NCI-H345 (cell line): ENCODE measurements at places on chromosomes 6 and 20.

GRCh38 chr20:59825944-59826759 lies 107.3 kb downstream of the SYCP2 start:
- peak; percentile 73 for DNase-seq

- DNase-seq: no peak
Observed at GRCh38 chr20:2387580-2387979, 6.9 kb downstream of the TGM6 start.

DNA sequence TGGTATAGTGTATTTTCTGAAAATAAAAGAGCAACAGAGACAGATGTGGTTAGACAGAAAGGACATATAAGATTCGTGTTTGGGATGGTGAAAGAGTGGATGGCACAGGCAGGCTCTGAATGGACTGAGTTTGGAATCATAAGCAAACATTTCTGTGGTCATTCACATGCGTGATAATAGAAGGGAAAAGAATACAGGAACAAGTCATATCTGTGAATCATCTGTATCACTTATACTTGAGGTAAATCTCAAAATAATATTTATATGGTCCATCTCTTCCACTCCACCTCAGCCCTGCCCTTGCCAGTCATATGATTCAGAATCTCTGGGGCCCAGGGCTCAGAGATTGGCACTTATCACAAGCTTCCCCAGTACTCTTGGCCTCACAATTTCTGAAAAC lies 535.1 kb downstream of the BCKDHB start:
- DNase-seq: no peak

GRCh38 chr20:38091441-38092216 lies 58.1 kb downstream of the RPRD1B start:
- DNase-seq: no peak

GRCh38 chr20:63027221-63027921 lies 20.6 kb upstream of the BHLHE23 start:
- no peak for DNase-seq

- no peak for DNase-seq
Observed at GRCh38 chr6:157717340-157717748, 105.7 kb upstream of the SNX9 start.

DNA sequence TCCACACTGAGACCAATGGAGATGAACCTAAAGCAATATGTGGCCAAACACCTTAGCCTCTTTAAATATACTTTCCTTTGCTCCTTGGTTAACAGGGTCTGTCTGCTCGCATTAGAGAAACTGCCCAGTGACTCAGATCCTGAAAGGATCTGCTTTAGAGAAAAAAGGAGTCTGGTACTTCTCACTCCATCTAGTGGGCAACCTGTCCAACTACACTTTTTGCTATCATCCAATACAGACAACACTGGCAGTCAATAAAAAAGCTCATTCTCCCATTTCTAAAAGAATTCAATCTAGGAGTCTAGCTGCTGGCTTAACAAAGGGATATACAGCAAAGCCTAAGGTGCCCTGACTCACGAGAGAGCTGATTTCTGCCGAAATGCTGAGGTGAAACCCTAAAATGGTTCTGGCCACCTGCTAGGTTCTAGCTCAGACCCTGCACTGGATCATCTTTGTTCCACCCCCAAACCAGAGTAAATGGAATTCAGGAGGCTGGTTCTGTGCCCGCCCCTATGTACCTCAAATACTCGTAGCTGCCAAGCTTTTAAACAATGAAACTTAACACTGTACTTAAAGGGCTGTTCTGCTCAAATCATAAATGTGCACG lies 11.5 kb downstream of the GNL1 start:
- peak; percentile 25 for DNase-seq

DNA sequence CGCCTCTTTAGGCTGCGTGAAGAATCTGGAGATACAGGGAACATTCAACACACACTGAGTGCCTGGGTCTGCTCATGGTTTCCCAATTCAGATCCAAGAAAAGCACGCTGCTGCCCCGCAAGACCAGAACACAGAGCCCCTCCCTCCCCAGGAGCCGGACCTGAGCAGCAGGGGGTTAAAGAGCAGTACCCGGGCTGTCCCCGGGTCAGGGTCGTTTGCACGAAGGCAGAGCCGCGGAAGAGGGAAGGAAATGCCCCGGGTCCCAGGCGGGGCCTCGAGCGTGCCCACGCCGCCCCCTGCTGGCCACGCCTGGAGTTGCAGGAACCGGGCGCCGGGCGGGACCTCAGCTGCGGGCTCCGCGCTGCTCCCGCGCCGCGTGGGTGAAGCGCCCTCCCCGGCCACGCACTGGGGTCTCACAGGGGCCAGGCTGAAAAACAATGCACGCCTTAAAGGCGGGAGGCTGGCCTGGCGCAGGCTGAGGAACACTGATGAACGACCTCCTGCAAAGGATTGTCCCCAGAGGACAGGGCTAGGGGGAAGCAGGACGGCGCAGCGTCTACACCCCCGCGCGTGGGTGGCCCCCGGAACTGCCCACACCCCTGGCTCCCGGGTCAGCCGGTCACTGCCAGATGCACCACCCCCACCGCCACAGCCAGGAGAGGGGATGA lies 48.9 kb downstream of the ANKRD60 start:
- peak; percentile 2 for DNase-seq

- no peak for DNase-seq
Observed at GRCh38 chr6:167665698-167666330, 160.9 kb upstream of the AFDN start.

- DNase-seq: no peak
Observed at GRCh38 chr6:140731741-140732140, 1357.3 kb upstream of the CITED2 start.

DNA sequence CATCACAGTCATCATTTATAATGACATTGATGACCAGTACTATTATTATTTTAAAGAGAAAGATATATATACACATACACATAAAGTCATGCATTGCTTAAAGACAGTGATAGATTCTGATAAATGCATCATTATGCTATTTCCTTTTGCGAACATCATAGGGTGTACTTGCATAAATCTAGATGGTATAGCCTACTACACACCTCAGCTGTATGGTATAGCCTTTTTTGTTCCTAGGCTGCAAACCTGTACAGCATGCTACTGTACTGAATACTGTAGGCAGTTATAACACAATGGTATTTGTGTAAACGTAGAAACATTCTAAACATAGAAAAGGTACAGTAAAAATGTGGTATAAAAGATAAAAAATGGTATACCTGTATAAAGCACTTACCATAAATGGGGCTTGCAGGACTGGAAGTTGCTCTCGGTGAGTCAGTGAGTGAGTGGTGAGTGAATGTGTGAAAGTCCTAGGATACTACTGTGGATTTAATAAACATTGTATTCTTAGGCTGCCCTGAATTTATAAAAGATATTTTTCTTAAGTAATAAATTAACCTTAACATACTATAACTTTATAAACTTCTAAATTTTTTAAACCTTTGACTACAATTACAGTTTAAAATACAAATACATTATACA lies 23.9 kb downstream of the QKI start:
- DNase-seq: no peak

DNA sequence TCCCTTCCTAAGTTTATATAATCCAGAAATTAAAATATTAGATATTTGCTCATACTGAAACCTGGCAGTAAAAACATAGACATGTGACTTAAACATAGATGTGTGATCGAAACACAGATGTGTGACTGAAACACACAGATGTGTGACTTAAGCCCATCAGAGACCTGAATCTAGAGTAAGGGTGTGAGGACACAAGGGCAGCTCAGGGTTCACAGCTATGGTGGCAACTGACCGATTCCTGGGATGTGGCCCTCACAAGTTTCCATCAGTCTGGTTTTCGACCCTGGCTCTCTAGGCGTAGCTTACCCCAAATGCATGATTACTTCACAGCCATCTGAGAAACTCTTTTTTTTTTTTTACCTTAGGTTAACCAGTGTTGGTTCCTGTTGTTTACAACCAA lies 137.0 kb downstream of the NRN1 start:
- DNase-seq: no peak

GRCh38 chr6:44307217-44307616 lies 5.9 kb downstream of the AARS2 start:
- DNase-seq: no peak

DNA sequence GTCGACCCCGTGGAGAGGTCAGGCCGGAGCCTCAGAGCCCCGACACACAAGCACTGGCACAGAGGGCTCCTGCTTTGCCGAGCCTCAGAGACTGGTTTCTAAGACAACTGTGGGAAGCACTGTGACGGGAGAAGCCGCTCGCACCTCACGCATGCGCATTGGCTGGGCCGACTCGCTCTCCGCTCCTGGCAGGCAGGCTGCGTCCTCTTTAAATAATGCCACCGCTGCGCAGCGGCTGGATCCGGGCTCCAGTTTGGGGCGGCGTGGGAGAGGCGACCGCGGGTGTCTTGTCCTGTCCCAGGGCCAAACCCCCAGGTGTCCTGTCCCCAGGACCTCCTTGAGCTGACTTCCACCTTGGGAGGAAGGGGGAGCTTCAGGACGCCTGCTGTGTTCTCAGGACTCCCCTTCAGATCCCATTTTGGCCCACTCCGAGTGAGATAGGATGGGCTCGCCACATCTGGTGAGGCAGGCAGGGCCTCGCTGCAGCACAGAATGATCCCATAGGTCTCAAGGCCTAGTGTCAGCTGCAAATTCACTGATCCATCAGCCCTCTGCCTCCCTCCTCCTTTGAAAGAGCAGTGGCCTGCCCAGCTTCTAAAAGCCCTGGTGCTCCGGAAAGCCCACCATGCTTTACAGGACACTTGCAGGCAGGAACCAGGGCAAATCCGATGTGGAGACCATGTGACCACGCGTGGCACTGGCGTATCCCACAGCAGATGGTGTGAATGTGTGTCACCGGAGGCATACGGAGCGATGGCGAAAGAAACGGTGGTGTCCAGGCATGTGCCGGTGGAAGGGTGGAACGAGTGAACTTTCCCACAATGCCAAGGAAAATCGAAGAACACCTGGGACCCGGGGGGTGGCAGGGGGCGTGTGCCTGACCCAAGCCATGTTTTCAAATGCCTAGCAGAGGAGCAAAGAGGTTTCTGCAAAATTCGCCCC lies 169.3 kb upstream of the ZNF337 start:
- DNase-seq: peak; percentile 77

GRCh38 chr20:8386991-8387390 lies 254.9 kb downstream of the PLCB1 start:
- DNase-seq: no peak

DNA sequence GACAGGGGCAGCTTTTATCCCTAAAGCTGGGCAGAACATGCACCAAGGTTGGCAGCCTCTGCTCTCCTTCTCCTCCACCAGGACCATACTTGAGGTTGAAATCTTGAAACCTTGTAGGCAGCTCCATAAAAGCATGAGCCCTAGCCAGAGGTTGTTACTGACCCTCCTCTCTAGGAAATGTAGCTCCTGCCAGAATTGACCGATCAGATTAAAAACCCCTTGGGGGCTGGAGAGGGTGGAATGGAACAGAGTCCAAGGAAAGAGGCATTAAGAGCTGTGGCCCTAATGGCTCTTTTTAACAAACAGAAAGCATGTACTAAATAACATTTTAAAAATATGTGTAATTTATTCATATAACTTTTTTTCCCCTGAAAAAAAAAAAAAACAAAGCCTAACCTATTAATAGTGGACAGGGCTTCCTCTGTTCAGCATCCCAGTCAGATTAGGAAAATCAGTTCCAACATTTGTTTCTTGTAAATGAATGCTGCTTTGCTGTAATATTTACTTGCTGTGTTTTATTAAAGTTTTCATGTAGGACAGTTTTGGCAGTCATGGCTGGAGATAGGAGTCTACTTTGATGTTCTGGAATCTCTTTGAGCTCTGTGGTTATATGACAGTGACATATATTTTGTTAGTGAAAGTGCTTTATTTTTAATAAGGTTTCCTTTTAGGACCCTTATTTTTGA lies 41.3 kb downstream of the MTHFD1L start:
- no peak for DNase-seq

GRCh38 chr20:12161734-12162133 lies 244.0 kb downstream of the BTBD3 start:
- no peak for DNase-seq

DNA sequence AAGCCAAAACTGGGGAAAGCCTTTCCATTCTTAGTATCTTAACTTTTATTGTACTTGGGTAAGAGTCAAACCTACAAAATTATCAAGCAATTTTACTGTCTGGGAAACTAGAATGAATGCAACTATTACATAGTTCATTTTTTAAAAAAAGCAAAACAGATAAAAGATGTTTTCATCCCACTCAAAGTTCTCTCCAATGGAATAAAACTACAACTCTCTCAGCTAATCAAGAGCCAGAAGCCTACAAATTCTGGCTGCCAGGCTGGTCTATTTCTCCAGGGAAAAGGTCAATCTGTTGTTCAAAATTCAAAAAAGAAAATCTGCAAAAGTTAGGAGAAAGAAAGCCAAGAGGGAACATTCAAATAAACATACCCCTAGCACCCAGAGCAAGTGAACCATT lies 56.2 kb downstream of the COL12A1 start:
- DNase-seq: no peak

GRCh38 chr6:155623450-155624178 lies 168.0 kb upstream of the NOX3 start:
- no peak for DNase-seq

DNA sequence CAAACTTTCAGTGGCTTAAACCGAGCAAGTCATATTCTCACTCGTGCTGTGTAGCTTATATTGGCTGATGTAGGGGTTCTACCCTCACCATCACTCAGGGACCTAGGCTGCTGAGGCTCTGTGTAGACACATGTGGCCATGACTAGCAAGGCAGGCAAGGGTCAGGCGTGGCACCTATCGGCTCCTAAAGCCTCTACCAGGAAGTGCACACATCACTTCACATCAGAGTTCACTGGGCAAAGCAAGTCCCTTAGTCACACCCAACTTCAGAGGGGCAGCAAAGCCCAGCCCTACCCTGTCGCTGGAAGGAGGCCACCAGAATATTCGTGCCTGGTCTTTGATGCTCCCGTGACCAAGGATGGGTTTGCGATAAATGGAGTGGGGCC lies 42.9 kb downstream of the PPP1R14C start:
- DNase-seq: no peak
